ENCODE measurements at places on chromosomes 2 and 18.

DNA sequence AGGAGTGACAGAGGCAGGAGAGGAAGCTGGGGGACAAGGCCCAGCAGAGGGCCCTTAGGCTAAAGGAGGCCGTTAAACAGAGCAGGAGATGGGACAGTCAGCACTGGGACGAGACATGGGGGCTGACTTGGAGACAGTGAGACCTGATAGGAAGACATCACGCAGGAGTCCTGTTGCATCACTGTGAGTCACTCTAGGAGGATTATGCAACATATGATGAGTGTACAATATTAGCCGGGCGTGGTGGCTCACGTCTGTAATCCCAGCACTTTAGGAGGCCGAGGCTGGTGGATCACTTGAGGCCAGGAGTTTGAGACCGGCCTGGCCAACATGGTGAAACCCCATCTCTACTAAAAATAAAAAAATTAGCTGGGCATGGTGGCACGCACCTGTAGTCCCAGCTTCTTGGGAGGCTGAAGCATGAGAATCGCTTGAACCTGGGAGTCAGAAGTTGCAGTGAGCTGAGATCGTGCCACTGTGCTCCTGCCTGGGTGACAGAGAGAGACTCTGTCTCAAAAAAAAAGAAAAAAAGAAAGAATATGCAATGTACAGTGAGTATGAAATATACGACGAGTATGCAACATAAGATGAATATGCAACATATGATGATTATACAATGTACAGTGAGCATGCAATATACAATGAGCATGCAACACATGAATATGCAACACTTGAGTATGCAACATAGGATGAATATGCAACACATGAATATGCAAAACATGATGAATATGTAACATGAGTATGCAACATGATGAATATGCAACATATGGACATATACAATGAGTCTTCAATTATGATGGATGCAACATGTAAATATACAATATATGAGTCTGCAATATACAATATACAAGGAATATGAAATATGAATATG, 83.3 kb upstream of the ID2 start:
- peak; percentile 77 for DNase-seq

DNA sequence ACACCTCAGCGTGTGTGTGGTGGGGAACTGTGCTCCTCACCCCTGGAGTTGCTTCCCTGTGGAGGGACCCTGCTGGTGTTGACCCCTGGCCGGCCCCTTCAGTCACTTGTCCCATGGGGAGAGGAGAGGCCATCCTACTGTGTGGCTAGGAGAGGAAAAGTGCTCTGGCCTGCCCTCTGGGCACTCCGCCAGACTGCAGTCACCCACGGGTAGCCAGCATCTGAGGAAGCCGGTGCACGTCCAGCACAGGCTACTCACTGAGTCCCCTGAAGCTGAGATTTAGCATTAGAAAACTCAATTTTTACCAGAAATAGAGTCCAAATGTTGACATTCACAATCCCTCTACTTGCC, 211.5 kb upstream of the RAB6C start:
- no peak for DNase-seq

DNA sequence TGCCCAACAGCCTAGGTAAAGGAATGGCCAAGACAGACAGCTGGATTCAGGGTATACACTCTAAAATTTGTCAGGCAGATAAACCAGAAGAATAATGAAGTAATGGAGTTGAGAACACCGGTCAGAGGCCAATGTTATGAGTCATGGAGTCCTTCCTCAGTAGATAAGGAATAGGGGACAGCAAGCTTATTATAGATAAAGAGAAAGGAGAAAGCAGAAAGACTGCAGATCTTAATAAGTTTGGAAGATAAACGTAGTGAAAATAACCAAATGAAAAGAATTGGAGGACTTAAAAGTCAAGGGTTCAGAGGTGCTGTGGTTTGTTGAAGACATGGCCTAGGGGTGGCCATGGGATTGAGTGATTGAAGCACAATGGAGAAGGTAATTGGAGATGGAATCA, 63.5 kb upstream of the NFE2L2 start:
- no peak for DNase-seq

DNA sequence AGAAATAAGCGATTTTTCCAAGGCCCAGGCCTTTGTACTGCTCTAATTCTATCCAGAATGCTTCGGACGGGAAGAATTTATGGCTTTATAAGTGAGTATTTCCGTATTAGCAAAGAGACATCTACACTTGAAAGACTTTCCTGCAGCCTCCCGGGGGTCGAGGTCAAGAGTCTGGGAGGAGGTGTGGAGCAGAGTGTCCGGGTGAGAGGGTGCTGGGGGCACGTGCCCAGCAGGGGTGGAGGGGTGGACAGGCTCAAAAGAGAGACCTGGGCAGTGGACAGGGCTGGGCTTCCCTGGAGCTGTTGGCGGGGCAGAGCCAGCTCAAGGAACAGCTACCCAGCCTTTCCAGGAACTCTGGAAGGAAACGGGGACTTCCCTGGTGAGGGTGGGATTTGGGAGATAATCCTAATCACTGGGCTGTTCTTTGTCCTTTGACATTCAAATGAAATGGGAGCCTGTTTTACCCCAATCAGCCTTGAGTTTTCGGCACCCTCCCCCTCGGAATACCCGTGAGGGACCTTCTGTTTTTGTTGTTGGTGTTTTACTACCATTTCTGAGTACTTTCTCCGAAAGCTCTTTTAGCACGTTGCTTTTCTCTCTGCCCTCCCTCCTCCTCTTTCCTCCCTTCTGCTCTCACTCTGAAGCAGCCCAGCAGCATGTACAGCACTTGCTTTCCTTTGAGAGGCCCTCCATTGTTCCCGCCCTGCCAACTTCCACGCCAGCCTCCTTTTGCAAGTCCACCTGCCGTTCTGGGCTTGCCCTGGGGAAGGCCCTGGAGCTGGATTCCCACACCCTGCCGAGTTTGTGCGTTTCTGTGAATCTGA, 164.7 kb downstream of the AGAP1 start:
- DNase-seq = peak; percentile 51

GRCh38 chr2:217804338-217804737, 198.5 kb downstream of the TNS1 start:
- peak; percentile 67 for DNase-seq

DNA sequence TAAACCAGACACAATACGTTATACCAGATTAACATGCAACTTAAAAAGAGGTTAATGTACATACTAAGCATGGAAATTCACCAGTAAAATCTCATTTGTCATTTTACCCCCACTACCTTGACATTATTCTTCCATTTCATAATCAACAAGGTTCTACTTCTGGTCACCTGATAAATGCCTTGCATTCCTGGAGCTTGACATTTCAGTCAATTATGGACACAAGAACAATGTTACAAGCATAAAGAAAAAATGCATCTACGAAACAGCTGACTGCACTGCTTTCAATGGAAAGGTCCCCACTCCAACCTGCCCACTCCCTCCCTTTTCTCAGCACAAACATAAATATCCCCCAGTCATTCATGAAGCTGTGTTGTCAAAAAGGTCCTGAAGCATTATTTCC, 31.4 kb downstream of the ARL5A start:
- DNase-seq = no peak

- DNase-seq = no peak
Observed at GRCh38 chr2:134671513-134671912, 47.3 kb downstream of the TMEM163 start.

- no peak for DNase-seq
Observed at GRCh38 chr18:741931-742512, 29.6 kb upstream of the ENOSF1 start.

GRCh38 chr2:38959938-38960608, 70.4 kb downstream of the ARHGEF33 start:
- DNase-seq = peak; percentile 87

DNA sequence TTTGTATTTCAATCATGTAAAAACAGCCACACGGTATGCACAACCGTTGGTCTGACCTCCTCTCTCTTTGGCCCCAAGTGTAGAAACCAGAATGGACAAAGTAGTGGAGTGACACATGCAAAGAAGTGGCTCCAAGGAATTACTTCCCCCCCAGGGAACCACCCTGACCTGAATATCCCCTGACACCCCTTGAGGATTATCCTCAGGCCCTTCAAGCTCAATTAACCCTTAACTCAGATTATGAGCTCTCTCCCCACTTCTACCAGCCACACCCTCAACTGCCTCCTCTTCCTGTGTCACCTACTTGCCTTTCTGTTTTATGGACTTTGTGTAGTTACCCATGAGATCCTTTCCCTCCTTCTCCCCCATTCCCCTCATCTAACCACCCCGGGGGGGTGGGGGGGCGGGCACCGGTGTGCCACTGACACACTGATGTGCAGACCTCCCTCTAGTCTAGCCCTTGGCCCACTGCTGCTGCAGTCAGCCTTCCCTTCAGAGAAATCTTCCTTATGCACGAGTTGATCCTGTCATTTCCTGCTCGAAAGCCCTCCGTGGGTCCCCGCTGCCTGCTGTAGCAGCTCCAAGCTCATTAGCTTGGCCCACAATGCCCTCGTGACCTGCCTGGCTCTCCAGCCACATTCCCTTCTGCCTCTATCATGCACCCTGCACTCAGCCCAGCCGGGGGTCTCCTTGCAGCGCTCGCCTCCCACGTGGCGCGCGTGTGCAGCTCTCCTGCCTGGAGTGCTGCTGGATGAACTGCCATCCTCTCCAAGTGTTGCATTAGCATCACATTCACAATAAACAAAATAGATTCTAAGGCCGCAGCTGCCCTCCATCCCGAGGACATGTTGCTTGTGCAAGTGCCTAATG, 40.1 kb upstream of the TMEM177 start:
- no peak for DNase-seq

DNA sequence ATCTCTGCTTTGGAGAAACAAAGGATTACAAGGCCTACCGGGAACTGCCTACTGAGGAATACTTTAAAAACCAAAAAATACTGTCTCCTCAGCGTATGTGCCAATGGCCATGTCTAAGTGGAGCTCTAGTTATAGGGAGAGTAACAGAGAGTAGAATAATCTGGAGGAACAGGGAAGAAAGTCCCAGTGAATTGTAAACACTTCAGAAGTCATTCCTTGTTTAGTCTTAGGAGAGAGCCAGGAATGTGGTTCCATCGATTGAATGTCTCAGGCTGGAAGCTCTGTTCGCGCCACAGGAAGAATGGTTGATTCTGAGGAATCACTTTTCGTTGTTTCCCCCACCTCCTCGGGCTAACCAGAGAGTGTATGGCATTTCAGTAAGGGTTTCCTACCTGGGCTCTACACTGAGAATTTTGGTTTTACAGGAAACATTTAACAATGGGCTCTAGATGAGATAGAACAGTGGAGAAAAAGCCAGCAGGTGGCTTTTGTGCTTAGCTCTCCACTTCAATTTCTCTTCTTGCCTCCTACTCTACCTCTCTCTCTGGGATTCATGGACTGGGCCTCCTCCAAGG, 88.7 kb downstream of the ACVR1 start:
- no peak for DNase-seq

DNA sequence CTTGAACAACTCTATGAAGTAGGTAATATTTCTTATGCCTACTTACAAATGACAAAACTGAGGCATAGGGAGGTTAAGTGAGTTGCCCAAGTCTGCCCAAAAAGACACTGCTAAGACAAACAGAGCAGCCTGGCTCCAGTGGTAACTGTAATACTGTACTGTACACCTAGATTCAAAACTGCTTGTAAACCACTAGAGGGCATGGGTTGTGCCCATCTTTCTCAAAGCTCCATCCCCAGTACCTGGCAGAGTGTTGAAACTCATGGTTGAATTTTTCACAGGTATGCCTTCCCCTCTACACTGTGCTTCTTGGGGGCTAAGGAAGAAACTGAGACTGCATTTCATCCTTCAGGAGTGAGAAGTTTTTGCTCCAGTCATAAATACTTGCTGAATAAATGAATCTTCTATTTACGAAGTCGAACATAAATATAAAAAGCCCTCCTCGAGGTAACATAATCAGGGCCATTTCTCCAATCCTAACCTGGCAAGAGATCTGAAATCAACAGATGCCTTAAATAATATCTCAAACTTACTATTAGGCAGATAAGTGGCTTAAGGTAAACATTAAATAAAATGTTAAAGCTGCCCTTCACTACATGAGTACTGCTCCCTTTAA, 2.0 kb downstream of the PPP4R1 start:
- DNase-seq = no peak

DNA sequence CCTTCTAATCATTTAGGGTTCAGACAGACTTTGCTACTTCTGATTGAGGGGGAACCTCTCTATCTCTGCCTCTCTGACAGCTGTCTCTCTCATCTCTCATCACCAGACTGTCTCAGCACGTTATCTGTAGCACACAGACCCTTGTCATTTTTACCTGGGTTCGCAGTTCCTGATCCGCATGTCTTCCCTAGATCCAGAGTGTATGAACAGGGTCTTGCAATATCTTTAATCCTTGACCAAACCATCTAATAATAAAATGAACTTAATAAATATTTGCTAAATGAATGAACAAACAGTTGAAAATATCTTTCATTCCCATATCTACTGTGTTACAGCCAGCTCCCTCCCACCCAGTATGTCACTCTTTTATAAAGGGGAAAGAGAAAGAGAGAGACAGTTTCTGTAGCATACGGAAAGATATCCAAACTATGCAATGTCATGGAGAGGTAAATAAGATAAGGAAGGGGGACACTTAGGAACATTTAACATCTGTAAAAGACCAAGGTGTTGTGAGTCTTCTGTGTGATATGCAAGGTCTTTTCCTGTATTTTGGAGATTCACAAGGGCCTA, 507.6 kb downstream of the SUCLG1 start:
- no peak for DNase-seq

DNA sequence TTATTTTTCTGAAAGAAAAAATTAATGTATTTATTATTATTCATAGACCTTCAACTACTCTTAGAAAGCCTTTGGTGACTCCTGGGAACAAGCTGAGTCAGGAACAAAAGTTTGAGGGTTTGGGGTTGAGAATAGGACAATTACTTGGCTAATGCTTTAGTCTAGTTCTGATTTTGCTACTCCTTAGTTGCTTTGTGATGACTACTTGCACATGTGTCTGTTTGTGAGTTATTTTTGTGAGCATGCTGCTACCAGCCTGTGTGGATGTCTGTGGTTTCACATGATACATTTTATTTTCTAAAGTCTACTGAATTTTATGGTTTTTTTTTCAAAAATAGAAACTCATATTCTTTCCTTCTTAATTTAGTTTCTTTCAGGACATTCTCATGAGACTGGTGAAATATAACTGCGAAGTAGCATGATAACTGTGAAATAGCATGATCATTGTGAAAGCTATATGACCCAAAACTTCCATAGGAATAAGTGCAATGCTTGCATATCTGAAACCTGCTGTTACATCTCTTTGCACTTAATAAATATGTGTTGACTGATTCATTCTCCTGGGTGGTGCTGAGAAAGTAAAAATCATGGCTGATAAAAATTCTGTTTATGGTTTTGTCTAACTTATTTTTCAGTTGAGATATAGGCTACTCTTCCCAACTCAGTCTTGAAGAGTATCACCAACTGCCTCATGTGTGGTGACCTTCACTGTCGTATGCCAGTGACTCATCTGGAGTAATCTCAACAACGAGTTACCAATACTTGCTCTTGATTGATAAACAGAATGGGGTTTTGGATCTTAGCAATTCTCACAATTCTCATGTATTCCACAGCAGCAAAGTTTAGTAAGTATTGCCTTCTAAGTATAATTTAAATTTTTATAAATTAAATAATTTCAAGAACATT, 17.9 kb upstream of the IL18R1 start:
- no peak for DNase-seq
